ENCODE measurements at places on chromosomes 16 and 17.

DNA sequence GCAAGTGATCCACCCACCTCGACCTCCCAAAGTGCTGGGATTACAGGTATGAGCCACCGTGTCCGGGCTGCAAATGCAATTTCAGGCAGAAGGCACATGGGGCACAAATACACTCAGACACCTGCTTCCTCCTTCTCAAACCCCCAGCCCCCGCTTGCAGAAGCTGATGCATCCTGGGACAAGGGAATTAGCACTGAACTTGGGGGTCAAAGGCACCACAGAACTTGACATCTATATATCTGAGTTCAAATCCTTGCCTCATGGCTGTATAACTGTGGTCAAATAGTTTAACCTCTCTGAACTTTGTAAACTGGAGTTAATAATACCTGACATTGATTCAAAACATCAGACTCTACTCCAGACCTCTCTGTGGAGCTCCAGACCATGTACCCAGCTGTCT, 4.1 kb upstream of the ARL5C start:
- no peak for DNase-seq

GRCh38 chr17:70606086-70606485, 436.8 kb downstream of the KCNJ2 start:
- DNase-seq, result no peak

DNA sequence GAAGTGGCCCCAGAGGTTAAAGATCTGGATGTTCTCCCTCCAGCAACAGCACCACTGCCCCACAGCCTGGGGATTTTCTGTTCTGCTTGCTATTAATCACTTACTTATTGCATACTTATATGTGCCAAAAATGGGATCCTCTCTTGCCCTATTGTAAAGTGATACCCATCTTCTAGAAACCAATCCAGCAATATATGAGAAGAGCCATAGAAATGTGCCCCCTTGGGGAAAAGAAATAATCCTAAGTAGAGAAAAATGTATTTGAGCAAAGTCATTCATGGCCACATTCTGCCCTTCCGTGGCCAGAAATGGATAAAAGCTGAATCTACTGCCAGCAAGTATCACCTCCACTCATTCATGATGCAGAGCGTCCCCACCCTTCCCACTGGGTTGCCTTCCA, 20.9 kb downstream of the SOST start:
- no peak for DNase-seq

DNA sequence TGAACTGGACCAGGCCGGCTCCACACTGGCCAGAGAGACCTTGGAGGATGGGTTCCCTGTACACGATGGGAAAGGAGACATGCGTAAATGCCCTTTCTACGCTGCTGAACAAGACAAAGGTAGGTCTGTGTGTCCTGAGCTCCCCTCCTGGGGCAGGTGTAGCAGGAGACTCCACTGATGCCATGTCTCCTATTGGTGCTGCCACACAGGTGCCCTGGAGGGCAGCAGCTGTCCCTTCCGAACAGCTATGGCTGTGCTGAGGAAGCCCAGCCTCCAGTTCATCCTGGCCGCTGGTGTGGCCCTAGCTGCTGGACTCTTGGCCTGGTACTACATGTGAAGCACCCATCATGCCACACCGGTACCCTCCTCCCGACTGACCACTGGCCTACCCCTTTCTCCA, 29.2 kb downstream of the CDIP1 start:
- no peak for DNase-seq

- DNase-seq, result no peak
These were observed 68.6 kb downstream of the CCDC182 start for GRCh38 chr17:57676543-57676942.

DNA sequence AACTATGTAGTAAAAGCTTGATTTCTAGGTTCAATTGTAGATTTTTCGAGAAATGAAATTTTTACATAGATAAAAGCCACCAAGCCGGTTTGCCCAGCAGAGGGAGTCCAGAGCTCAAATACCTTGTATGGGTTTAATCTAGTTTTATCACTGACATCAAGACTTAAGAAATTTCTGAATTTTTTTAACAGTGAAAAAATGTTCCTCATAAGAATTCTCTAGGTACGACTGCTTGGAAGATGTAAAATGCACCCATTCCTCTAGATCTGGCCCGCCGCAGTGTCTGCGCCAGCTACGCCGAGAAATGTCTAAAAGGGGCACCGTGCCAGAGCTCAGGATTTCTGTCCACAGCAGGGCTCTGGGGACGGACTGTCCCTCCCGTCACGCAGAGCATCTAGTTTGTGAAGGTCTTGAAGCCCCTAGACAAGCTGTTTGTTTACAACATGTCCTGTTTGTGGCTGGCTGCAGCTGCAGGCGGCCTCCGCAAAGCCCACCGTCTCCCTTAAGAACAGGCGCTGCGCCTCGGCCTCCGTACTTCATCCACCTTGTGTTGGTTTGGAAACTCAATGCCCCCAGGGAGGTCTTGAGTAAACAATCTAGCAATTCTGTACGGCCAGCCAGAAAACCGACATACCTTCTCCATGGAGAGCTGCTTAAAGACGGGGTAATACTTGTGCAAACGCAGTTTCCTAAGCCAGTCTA, 24.8 kb downstream of the MAP1LC3B start:
- DNase-seq, result no peak
